ENCODE measurements at places on chromosomes 7 and 10.
A peak's percentile ranks its signal among the peaks of the same experiment; 100 is the strongest.

- peak; percentile 18 for DNase-seq
These were observed 35.2 kb upstream of the ITPRID1 start for GRCh38 chr7:31478721-31479120.

DNA sequence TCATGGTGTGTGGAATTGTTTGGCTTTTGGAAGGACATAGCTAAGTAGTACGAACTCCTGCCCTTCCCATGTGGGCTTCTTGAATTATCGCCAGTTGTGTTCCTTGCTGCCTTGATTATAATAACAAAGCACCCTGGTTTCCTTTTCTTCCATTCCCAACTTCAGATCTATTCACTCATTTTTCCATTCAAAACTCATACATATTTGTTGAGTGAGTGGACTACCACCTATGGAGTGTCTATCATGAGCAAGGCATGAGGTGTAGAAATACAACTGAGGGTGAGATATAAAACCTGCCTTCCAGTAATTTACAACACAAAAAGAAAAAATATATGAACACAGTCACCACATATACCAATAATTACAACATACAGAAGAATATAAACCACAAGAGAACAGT, 4.9 kb upstream of the COL17A1 start:
- DNase-seq, result no peak

GRCh38 chr7:12729112-12729511, 41.7 kb downstream of the ARL4A start:
- peak; percentile 31 for DNase-seq

DNA sequence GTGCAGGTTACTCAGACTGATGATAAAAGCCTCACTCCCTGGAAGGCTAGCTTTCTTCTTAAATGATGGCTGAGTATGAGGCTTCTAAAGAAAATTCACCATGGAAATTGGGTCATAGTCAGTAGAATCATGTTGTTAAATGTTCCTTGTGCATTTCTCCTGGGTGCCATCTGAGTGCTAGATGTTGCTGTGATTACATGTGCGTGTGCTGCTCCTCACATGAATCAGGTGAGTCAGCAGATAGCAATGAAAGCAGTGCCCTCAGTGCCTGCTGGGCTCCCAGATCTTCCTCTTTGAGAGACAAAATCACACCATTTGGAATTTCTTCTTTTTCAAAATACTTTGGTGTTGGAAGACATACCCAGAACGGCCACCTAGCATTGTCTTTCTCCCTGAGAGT, 331.7 kb downstream of the XPNPEP1 start:
- no peak for DNase-seq
